Breast epithelium (tissue), 4 donors: ENCODE measurements at places on chromosomes 7 and 10.

DNA sequence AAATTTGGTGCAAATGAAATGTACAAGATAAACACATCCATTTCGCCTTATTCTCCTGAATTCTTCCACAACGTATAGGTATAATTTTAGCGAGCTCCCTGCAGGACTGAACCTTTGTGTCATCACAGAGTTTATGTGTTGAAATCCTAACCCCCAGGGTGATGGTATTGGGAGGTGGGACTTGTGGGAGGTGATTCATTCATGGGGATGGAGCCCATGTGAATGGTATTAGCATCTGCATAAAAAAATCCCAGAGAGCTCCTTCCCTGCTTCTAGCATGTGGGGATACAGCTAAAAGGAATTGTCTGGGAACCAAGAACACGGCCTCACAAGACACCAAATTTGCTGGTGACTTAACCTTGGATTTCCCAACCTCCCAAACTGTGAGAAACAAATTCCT is 741.4 kb upstream of the VSTM2A start:
- DNase-seq = no peak

DNA sequence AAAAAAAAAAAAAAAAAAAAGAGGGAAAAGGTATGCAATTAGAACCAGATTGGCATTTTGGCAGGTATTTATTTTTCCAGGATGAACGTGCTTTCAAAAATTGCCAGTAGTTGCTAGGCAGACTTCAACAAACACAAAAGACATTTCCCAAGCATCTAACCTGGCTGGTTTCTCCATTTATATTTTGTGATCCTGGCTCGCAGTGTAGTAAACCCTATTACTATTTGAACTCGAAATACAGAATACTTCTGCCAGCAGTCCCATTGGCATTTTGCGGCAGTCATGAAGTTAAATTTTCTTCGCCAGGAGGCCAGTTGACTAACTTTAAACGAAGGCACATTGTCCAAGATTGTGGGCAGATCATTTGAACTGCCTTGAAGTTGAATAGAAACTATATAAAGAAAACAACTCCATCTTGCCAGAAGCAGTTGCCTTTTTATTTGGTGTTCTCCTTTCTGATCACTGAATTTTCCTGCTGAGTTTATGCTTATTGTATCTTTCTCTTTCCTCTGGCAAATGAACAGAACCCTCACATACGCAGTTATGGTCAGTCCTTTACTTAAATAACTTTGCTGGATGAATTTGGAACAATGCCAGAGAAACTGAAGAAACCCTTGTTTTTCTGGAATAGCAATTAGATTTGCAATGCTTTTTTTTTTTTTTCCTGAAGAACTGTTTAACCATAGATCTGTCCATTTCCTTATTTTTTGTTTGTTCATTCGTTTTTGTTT is 132.9 kb downstream of the BICC1 start:
- DNase-seq = peak; percentile 25

GRCh38 chr10:59524348-59524747 is 162.0 kb upstream of the FAM13C start:
- DNase-seq = no peak

DNA sequence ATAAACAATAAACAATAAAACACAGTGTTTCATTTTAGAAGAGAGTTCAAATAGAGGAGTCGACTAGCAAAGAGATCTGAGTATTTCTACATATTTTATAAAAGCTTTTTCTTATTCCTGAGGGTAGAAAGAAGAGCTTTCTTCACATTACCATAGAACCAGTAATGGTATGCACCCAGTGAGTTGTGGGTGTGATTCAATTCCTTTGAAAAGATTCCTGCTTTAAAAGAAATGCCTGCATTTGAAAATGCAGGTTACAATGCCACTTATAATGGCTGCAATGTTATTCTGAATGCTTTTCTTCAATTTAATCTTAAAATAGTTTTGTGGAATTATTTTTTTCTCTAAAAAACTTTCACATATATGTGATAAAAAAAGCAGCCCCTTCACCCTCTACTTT is 178.1 kb downstream of the CDC14C start:
- DNase-seq = no peak

- DNase-seq = no peak
Measured at GRCh38 chr7:2734751-2735571, 47.0 kb downstream of the AMZ1 start.

GRCh38 chr7:70525991-70526390 is 606.0 kb upstream of the GALNT17 start:
- no peak for DNase-seq

- no peak for DNase-seq
Measured at GRCh38 chr7:45980181-45980905, 59.3 kb upstream of the IGFBP3 start.

DNA sequence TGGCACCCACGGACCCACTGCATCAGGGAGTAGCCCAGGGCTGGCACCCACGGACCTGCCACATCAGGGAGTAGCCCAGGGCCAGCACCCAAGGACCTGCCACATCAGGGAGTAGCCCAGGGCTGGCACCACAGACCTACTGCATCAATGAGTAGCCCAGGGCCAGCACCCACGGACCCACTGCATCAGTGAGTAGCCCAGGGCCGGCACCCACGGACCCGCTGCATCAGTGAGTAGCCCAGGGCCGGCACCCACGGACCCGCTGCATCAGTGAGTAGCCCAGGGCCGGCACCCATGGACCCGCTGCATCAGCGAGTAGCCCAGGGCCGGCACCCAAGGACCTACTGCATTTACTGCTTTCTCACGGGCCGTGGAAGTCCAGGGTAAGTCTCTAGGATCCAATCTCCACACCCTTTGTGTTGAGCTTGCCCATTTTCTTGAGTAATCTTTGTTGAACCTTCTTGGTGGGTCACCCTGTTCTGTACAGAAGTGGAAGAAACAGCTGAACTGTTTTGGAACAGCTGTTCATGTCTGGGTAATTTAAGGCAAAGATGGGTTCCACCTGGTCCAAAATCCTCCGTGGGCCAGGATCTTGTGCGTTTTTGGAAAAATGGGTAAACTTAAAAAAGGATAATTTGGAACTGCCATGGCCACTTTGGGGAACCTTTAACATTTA is 69.0 kb downstream of the VIPR2 start:
- DNase-seq = peak; percentile 9

DNA sequence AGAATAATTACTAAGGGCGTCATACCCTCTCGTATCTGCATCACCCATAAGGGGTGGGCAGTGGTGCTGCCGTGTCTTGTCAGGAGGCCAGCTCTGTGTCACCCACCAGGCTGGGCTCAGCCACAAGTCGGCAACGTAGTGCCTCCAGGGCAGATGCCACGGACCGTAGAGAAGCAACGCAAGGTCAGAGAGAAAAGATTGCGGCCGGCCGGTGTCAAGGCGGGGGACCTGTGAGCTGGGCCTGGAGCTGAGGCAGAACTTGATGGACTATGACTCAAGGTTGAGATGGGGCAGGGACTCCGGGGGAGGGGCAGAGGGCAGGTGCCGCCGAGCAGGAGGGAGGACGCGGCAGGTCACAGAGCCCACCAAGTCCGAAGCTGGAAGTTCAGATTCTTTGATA is 29.5 kb downstream of the FOXK1 start:
- DNase-seq = no peak

DNA sequence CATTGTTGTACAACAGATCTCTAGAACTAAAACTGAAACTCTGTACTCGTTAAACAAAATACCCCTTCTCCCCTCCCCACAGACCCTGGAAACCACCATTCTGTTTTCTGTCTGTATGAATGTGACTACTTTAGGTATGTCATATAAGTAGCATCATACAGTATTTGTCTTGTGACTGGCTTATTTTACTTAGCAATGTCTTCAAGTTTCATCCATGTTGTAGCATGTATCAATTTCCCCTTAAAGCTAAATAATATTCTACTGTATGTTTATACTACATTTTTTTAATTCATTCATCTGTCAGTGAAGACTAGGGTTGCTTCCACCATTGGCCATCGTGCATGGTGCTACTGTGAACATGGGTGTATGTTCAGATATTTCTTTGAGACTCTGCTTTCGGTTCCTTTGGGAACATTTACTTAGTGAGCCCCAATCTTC is 71.2 kb upstream of the RPA3 start:
- DNase-seq = no peak

GRCh38 chr7:127885843-127886242 is 145.4 kb downstream of the LRRC4 start:
- DNase-seq = no peak

DNA sequence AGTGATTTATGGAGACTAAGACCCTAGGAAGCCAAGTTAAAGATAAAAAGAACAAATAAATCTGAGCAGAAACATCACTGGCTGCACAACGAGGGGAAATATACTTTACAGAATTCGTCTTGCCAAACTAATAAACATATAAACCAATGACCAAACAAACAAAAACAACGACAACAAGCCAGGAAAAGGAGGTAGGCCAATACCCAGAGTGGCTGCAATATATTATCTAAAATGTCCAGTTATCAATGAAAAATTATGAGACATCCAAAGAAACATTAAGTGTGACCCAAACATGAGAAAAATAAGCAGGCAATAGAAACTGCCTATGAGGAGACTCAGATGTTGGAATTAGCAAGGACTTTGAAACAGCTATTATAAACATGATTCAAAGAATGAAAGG is 81.0 kb downstream of the PKD1L1 start:
- DNase-seq = no peak

GRCh38 chr7:127871226-127871625 is 160.0 kb downstream of the LRRC4 start:
- DNase-seq = no peak

DNA sequence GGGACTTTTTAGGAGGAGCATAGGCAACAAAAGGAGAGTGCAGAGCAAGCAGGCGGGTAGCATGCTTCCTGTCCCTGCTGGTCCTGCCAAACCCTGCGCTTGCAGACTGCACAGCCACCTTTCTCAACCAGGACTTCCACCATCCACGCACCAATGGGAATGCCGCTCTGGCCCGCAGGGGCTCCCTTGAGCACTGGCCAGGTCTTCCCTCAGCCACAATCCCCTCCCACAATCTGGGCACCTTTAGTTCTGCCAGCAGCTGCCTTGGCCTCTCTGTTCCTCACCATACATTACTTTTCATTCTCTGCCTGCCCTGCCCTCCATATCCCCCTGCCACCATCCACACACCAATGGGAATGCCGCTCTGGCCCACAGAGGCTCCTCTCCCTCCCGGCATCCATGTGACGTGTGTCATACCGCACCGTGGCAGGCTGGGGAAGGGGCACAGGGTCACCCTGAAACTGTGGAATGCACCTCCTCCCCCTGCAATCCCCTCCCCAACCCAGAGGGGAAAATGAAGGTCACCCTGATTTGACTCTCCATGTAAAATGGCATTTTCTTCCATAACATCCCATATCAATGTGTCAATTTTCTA is 97.3 kb upstream of the MACROH2A2 start:
- DNase-seq = no peak

- DNase-seq = peak; percentile 61
Measured at GRCh38 chr10:49407552-49408137, 11.8 kb upstream of the DRGX start.

DNA sequence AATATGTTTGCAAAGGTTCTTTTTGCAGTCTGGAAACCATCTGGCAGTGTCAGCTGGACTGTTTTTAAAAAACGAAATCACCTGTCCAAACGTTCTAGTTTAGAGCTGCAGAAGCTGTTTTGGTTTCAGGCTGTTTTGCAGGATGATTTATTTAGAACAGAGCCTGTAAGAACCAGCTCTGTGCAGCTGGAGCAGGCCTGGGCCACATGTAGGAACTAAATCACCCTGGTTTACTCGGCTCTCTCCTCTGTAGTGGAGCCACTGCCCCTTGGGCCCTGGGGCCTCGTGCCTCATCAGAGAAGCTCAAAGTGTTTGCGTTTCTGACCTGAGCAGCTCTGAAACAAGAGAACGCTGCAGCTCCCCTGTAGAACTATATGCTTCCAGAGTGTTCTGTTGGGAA is 142.5 kb downstream of the ACTR3B start:
- no peak for DNase-seq

- DNase-seq = no peak
Measured at GRCh38 chr7:136266457-136266856, 289.3 kb upstream of the MTPN start.

- no peak for DNase-seq
Measured at GRCh38 chr10:78868048-78868447, 200.7 kb upstream of the ZMIZ1 start.

GRCh38 chr7:5701085-5701914 is 80.2 kb downstream of the RNF216 start:
- no peak for DNase-seq

GRCh38 chr10:76543655-76544054 is 1094.0 kb downstream of the KCNMA1 start:
- DNase-seq = no peak

DNA sequence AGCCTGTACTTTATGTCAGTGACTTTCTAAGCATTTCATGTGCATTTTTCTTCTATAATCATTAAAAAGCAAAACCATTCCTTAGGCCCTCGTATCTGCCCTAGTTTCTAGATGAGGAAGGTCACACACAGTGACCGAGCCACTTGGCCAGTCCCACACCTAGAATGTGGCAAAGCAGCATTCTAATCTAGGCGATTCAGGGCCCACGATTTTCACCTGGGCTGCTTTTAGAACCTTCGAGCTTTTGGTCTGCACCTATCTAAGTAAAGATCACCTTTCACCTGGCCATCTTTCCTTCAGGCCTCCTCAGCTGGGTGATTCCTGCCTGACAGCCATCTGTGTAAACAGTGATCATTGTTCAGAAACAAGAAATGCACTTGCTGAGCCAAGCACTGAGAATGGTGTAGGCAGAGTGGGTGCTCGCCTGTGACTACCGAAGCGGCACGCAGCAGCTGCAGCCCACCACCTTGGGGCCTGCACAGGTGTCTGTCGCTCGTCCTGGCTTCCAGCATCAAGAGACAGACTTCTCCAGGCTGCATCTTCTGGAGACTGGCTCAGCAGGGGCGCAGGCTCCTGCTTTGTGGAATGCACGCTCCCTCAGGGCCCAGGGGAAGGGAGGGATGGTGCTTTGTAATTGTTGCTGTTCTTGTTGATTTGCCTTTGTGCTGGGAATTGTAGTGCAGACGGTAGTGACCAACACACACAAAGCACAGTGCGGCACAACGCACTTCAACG is 149.0 kb upstream of the INSYN2A start:
- no peak for DNase-seq

- no peak for DNase-seq
Measured at GRCh38 chr10:131082991-131083481, 228.5 kb downstream of the TCERG1L start.

GRCh38 chr7:51126813-51127617 is 189.6 kb downstream of the COBL start:
- no peak for DNase-seq

GRCh38 chr10:125156739-125157480 is 3.5 kb downstream of the CTBP2 start:
- peak; percentile 20 for DNase-seq

- no peak for DNase-seq
Measured at GRCh38 chr7:124246262-124246863, 213.5 kb upstream of the TMEM229A start.

GRCh38 chr10:132238371-132239125 is 51.8 kb downstream of the DPYSL4 start:
- DNase-seq = no peak
